ENCODE measurements at places on chromosomes 6 and 20.

DNA sequence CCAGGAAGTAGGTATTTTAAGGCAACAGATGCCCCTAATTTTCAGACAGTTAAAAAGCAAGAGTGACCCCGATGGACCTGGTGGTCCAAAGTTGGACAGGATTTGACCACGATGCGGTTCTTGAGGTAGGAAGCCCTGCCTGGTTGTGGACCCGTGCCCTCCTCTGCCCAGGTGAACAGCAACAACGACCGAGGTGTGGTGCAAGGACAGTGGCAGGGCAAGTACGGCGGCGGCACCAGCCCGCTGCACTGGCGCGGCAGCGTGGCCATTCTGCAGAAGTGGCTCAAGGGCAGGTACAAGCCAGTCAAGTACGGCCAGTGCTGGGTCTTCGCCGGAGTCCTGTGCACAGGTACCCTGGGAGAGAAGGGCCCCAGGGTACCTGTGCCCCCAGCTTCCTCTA, 18.7 kb downstream of the TGM6 start:
- DNase-seq = no peak

DNA sequence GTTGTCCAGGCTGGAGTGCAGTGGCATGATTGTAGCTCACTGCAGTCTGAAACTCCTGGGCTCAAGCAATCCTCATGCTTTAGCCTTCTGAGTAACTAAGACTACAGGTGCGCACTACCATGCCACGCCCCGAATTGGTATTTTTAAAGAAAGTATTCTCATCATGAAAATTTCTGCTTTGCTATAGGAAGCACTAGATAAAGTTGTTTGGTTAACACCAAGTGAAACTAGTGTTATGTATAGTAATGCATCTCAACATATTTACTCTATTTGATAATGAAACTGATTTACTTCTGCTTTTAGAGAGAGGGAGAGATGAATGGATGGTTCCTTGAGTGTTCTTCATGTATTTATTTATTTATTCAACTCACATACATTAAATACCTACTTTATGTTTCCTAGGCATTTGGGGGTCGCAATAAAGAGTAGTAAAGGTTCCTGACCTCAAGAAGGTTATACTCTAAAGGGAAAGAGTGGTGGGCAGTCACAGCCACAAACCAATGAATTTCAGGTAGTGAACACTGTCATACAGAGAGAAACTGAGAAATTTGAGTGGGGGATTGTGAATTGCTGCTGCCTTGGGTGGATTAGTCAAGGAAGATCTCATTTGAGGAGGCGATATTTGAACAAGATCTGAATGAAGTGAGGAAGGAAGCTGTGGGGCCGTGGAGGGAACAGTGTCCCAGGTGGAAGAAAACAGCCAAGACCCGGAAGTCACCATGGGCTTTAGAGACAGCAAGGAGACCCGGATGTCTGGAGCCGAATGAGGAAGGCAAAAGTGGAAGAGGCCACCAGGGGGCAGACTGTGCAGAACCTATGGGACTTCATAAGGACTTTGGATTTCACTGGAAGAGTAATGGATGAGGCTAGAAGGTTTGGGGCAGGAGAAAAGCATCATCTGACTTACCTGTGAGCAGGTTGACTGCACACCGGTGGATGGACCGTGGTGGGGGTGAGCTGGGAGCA, 185.6 kb downstream of the TSHZ2 start:
- no peak for DNase-seq

GRCh38 chr6:26554697-26555504, 16.7 kb downstream of the HMGN4 start:
- DNase-seq = no peak

GRCh38 chr6:30071858-30072257, 3.7 kb downstream of the RNF39 start:
- DNase-seq = no peak

GRCh38 chr6:144867761-144868160, 582.6 kb downstream of the UTRN start:
- no peak for DNase-seq

GRCh38 chr20:60108397-60108796, 150.2 kb downstream of the CDH26 start:
- DNase-seq = no peak

- no peak for DNase-seq
Measured at GRCh38 chr20:29873946-29874345, 1383.5 kb upstream of the DEFB115 start.

DNA sequence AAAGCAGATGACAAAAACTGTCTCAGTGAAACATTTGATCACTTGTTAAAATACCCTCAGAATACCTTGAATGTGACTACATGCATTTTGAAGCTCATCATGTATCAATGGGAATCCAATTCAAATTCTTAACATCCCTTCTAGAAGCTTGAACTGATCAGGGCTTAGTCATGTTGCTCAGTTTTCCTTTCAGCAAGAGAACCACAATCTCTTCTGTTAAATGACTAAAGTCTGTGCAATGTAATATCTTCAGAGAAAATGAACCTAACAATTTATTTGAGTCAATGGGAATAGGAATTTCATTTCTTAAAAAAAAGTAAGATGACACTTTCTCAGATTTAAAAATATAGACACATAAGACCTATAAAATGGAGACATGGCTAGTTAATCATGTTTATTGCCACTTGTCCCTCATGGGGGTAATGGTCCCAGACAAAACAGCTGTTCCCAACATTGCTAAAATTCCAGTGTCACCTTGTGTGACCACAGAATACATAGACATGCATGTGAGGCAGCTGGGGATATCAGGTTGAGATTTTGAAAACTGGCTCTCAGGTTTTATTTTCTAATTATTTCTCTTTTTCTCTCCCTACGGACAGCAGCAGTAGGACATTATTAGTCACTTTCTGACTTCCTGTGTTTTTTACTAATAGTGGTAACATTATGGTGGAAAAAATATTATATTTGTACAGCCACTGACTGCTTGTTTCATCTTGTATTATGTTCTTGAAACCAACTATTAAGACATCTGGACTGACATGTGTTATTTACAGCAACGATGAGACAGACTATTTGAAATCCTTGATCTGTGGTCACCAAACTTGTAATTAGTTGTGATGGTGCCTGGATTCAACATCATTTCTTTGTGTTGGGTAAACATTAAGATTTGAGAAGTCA, 192.5 kb downstream of the COL9A1 start:
- no peak for DNase-seq

DNA sequence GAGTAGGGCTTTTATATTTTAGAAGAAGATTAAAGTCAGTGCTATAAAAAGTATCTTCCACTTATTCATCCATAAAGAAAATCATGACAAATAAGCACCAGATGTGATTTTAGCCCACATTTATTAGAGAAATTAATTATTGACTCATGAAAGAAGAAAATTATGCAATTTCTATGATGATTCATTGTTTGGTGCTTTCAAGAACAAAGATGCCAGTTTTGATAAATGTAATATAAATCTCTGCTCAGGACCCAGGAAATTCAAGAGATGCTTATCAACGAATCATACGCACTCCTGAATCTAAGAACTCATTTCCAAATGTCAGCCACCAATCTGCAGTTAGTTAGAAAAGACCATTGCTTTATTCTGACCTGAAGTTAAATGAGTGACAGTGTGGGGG, 211.4 kb downstream of the ARHGAP18 start:
- DNase-seq = no peak

DNA sequence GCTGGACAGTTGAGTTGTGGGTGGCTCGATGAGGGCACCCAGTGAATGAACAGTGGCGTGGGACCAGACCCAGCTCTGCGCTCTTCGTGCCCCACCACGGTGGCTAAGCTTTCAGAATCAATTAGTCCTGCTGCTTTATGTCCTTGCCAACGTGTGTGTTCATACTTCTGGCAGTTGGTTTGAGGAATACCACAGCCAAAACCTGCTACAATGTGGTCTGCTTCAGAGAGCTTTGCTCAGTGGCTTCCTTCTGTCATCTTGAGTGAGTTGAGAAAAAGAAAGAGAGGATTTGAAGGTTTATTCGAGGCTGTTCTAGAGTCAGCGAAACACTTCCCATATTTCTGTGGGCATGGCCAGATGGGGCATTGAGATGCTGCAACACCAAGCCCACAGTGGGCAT, 39.5 kb upstream of the SLC22A2 start:
- DNase-seq = no peak

DNA sequence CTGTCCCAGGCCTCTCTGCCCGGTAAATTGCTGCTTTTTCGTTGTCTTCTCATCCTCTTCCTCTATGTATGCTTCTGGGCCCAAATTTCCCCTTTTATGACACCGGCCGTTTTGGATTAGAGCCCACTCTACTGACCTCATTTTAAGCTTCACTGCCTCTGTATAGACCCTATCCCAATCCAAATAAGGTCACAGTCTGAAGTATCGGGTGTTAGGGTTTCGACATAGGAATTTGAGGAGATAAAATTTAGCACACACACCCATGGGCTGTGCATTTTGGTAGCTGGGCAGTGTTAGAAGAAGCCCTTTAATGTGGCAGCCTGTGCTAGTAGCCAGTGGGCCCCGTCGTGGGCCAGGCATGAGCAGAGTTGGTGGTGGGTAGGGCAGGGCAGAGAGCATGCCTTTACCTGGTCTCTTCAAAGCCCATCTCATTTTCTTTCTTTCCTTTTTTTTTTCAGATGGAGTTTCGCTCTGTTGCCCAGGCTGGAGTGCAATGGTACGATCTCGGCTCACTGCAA, 27.9 kb upstream of the EZR start:
- no peak for DNase-seq

DNA sequence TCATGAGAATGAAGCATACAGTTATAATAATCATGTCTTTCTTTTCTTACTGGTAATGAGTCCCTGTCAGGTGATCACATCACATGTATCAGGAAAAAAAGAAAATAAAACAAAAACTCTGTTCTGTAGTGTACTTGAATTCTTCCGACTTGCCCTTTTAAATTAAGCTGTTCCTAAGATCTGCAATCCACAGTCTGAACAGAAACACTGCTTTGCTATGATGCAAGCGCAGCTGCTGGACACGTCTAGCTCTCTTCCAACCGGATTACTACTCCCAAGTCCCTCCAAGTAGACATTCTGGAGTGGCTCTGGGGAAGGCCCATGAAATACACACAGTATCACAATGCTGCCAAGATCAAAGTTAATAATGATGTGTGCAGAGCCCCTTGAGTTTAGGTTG, 83.7 kb downstream of the FYN start:
- no peak for DNase-seq

GRCh38 chr6:127967708-127968107, 66.8 kb upstream of the THEMIS start:
- DNase-seq = no peak

- DNase-seq = no peak
Measured at GRCh38 chr20:7180256-7181045, 413.0 kb downstream of the BMP2 start.

DNA sequence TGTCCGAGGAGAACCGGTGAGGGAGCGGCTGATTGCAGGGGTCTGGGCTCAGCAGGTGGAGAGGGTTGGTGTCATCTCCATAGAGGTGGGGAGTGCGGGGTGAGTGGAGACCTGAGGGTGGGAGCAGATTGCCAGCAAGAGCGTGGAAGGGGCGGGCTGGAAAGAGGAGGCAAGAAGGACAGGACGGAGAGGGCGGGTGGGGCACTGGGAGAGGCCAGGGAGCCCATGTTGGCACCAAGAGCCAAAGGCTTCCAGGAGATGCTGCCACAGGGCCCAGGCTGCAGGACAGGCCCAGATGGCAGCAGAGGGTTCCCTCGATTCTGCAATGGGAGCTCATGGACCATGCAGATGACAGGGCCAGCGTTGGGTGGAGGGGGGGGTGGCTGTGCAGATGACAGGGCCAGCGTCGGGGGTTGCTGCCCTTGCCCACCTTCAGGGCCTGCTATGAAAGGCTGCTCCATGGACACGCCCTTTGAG, 105.4 kb downstream of the TMEM242 start:
- no peak for DNase-seq

GRCh38 chr6:170041526-170041925, 249.4 kb downstream of the DLL1 start:
- no peak for DNase-seq

GRCh38 chr6:132322398-132322797, 78.9 kb downstream of the MOXD1 start:
- DNase-seq = no peak

DNA sequence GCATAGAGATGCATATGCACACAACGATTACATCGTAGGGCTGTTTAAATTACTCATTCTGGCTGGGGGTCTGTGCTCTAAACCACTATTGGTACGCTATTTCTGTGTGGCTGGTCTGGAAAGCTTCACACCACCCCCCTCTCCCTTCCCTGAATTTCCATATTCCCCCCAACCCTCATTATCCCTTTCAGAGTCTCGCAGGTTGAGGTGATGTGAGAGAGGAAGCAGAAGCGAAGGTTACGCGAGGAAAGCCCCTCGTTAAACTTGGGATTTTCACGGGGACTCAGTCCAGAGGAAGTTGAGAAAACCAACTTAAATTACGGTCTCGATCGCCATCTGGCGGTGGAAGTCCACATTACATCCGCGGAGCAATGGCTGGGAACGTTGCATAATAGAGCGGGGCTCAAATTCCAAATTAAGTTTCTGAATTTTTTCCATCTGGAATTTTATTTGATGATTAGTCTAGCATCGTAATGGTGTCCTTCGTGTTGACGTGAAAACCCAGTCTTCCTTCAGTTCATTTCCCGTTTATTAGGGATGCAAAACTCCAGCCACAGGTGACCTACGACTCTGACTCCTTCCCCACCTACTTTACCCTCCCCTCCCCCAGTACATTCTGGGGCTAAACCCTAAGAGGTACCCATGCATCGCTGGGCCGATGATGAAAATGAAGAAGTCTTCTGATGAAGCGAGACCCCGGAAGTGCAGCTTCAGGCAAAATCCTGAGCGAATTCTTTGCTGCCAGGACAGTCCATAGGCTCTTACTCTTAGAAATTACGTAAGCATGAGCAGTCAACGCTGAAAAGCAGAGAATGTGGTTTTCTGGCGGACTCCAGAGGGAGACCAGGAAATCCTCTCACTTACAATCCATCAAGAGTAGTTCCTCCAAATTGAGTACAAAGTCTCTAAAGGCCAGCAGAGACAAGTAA, 19.7 kb downstream of the HLA-DOB start:
- no peak for DNase-seq

DNA sequence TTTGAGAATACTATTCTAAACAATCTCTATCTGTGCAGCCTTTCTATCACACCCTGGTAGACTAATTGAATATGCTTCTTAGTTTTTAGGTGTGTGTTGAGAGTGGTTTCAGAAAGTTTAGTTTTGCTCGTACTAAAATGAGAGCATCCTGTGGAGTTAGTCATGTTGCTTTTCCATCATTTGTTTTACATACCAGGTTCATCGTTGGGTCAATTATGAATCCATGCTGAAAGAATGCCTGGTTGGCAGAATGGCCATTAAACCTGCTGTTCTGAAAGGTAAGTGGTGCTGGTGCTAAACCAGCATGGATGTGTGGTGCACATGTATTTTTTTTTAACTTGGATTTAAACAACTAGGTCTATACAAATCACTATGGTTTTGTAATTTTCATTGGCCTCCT, 49.3 kb downstream of the CYB5R4 start:
- no peak for DNase-seq

DNA sequence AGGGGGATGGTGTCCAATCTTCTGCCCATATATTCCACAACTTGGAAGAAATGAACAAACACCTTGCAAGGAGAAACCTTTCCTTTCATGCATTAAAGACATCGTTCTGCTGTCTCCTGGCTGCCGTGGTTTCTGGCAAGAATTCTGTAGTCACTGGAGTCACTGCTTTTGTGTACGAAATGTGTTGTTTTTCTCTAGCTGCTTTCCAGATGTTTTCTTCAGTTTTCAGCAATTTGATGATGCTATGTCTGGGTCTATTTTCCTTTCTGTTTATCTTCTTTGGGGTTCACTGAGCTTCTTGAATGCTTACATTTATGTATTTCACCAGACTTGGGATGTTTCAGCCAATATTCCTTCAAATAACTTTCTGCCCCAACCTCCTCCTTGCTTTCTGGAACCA, 40.6 kb upstream of the SLCO4A1 start:
- no peak for DNase-seq

All from D721Med (cell line).